ENCODE measurements at places on chromosomes 6 and 20.

DNA sequence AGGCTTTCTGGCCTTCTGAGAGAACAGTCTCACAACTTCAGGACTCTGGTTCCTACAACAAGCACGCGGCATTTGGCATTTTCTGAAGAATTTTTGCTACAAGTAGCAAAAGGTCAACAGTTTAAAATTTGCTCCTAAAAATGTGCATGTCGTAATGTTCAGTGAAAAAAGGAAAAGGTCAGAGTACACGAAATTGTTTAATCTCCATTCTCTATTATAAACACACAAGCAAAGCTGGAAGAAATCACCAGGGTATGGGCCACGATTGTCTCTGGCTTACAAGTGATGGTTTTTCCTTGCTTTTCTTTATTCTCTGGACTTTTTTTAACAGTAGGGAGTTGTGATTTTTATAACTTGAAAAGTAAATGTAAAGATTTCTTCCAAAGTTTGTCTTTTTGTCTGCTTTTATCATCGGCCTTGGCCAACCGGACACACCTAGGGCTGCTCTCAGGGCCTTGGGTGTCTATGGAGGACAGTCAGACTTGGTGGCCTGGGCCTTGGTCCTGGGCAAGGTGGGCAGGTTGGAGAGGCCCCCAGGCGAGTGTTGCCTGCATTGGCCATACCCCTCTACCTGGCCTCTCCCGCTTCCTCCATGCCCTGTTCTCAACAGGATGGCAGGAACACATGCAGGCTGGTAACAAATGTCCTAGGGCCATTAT lies 32.4 kb downstream of the PLEKHG1 start:
- DNase-seq: no peak

DNA sequence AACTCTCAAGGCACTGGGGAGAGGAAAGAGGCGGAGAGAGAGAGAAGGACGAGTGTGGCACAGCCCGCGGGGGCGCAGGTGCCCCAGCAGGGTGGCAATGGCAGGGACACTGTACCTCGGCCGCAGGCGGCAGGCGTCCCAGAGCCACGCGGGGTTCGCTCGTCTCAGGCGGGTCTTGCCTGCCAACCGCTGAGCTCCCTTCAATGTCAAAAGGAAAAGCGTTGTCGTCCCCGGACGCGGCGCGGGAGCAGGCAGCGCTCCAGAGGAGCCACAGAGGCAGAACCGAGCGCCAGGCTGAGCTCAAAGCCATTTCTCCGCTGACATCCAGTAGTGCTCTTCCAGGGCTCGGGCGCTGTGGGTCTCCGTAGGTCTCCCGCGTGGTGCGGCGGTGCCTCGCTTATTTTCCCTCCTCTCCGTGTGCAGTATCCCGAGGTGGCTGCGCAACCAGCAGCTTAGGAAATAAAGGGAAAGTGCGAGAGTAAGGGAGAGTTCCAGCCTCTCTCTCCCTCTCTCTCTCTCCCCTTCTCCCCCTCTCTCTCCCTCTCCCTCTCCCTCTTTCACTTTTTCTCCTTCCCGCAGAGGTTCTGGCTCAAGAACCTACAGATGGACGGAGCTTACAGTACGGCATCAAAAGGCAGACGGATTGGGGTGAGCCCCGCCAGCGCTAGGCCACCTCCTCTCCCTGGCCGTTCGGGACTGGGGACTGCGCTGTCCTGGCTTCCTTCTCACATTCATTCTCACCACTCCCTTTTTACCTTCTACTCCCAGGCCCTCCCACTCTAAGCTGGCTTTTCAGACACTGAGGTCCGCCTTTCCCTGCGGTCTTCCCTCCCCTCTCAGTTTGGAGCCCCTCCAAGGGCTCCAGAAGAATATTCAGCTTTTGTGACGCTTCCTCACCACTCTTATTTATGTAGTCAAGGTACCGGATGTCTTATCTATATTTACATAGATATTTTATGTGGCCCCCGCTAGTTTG lies at the start of gene LAMA4:
LAMA4 (minus strand) TSS at position 727 of the 976 bp plus-strand sequence; CDS start at position 310, 417 bp downstream.
- DNase-seq: no peak

- no peak for DNase-seq
These were observed 55.7 kb upstream of the FERMT1 start for GRCh38 chr20:6178537-6178936.

GRCh38 chr20:57352305-57352704 lies 1.2 kb downstream of the RAE1 start:
- no peak for DNase-seq

GRCh38 chr20:1801929-1802306 lies 93.3 kb upstream of the SIRPA start:
- DNase-seq: no peak

- no peak for DNase-seq
These were observed 27.8 kb downstream of the TNFAIP3 start for GRCh38 chr6:137894779-137895385.

- DNase-seq: no peak
These were observed 22.6 kb downstream of the SNX9 start for GRCh38 chr6:157845493-157846259.

GRCh38 chr6:30782425-30783014 lies 38.2 kb upstream of the IER3 start:
- DNase-seq: no peak

DNA sequence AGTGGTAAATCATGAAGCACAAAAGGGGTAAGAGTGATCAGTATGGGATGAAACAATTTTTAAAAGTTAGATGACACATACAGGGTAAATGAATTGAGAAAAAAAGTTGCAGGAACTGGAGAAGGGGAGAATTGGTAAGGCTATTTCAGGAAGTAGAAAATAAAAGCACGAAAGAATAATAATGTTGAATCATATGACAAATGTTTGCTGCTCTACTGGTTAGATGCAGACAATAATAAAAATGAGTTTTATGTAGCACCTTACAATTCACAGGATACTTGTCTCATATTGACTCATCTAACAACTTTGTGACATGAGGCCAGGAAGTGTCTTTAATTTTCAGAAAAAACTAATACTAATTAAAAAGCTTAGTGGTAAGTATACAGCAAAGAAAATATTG lies 566.5 kb upstream of the MARCKS start:
- no peak for DNase-seq

DNA sequence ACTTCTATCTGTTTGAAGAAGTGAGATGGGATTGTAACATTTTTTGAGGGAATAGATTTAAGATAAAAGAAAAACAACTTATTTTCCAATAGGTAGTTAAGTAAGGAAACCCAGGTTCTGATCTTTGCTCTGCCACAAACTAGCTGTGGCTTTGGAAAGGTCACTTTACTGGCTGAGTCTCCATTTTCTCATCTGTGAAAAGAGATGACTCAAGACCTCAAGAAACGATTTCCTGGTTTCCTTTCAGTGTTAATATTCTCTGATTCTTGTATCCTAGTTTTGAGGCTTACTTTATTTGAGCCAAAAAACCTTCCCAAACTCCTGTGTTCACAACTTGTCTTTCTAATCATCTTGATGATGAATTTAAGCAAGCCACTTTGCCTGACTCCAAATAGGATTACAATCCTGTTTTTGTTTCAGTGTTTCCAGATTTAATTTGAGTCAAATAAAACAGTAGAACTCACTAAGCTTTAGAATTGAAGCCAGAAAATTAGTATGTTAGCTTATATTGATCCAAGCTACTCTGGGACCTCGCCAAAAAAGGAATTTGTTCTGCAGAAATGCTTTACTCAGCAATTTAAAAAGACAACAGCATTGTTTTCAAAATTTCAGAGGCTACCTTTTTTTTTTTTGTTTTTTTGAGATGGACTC lies 51.1 kb downstream of the ENPP1 start:
- DNase-seq: no peak

GRCh38 chr6:42159431-42160024 lies 13.6 kb upstream of the GUCA1A start:
- no peak for DNase-seq

GRCh38 chr20:45921337-45922189 lies 9.6 kb upstream of the PLTP start:
- no peak for DNase-seq

- no peak for DNase-seq
These were observed 229.1 kb downstream of the PLCB1 start for GRCh38 chr20:8361006-8361652.

DNA sequence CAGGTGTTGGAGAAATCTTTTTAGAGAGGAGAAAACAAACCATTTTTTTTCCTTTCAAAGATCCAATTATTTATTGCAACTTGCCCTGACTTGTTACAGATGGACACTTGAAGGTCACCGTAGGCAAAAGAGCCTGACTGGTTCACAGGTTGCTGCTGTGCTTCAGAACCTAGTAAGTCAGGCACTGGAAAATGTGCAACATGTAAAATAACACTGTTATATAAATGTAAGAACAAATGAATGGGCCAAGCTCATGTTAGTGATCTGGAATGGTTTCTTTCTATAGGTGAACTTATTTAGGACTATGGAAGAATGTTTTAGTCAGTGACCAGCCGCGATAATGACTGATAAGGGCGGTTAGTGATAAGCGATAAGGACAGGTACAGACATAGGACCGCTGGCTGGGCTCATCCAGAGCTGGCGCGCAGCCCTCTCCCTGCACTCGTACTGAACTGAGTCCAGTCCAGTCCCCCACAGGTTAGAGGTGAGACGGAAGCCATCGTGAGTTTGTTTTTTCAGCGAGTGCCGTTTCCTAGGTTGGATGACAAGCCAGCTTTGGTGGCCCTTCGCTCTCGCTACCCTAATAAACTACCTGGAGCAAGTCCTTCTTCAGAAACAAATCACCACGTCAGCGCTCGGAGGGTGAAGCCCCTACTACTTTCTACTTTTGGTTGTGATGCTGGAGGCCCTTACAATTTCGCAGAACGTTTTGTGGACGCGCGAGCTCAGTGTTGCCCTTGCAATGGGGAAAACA lies 94.4 kb upstream of the PRDM1 start:
- DNase-seq: no peak

GRCh38 chr6:71599359-71599758 lies 287.0 kb upstream of the RIMS1 start:
- no peak for DNase-seq

- no peak for DNase-seq
These were observed 62.1 kb downstream of the RNF182 start for GRCh38 chr6:13986700-13987399.

GRCh38 chr6:154555073-154555677 lies 44.7 kb upstream of the CNKSR3 start:
- no peak for DNase-seq

- no peak for DNase-seq
These were observed 68.2 kb downstream of the PXDC1 start for GRCh38 chr6:3683331-3683730.

DNA sequence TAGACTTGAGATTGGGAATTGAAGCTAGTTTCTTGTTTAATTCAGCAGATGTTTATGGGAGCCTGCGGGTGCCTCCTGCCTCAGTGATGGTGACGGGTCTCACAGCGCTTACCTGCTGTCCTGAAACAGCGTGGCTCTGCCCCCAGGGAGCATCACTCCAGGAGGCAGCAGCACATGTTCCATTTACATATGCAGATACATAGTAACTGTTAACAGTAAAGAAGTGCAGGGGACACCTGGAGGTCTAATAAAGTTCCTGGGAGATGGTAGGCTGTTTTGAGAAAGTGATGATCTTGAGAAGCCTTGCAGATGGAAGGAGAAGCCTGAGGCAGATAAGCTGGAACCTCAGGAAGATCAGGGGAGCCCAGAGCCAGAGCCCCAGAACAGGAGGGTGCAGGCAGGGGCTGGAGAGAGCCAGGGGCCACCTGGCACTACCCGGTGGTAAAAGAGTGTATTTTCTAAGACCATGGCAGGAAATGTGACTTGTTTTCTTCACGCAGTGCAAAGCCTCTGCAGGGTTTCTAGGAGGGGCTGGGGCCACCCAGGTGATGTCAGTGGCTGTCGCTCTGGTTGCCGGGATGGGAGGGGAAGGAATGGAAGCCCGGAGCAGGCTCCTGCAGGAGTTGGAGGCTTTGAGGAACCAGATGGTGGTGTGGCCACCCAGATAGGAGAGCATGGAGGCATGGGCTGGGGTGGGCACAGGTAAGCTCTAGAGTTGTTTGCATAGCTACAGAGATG lies 24.2 kb upstream of the KIF25 start:
- DNase-seq: no peak

- DNase-seq: no peak
These were observed 203.0 kb upstream of the RGS17 start for GRCh38 chr6:153334121-153334520.

DNA sequence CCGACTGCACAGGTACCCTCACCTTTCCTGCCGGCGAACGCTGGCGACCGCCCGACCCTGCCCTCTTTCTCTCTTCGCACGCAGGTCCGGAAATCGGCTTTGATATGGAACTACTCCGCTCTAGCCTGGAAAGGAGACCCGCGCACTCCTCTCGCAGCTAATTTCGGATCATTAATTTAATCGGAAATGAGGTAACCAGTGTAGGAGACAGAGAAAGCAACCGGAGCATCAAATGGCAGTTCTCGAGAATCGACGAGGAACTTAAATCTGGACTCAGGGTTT lies 949 bp upstream of the ATXN1 start:
- no peak for DNase-seq

- DNase-seq: no peak
These were observed 29.5 kb downstream of the TOP1 start for GRCh38 chr20:41057999-41058673.

DNA sequence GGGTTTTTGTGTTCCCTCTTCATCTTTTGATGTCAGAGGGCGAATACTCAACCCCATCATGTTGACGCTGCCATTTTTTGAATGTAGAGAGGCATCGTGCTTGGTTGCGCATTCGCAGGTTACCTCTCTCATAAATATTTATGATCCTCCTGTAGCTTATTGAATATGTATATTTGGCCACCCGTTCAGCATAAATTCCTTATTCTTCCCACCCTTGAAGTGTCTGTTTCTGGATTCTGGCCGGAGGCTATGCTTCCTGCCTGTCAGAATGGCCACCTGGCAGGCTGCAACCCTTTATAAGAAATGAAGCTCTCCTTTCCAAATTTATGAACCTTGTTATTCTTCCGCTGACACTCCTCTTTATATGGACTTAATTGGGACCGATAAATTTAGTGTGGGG lies 40.9 kb downstream of the FAM50B start:
- no peak for DNase-seq

GRCh38 chr20:40606660-40607059 lies 82.4 kb downstream of the MAFB start:
- DNase-seq: no peak

All from activated CD4-positive, CD25-positive, alpha-beta regulatory T cell (primary cell).